ENCODE measurements at places on chromosomes 7 and 10.

DNA sequence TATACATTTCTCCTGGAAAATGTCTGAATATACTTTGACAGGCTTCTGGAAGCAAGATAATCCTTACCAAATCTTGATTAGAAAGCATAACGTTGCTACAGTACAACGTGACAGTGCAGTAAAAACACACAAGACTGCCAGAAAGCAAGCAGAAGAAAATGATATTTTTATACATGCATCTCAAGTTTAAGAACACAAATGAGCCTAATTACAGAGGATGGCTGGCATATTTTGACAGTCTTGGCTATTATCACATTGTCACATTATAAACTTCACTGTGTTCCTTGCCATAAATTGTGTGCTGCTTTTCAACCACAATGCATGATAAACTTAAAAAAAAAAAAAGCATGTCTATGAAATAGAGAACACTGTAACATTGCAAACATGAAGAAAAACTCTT is 4.3 kb downstream of the IKZF5 start:
- DNase-seq: no peak

GRCh38 chr10:48626447-48626846 is 21.6 kb upstream of the ARHGAP22 start:
- DNase-seq: no peak

DNA sequence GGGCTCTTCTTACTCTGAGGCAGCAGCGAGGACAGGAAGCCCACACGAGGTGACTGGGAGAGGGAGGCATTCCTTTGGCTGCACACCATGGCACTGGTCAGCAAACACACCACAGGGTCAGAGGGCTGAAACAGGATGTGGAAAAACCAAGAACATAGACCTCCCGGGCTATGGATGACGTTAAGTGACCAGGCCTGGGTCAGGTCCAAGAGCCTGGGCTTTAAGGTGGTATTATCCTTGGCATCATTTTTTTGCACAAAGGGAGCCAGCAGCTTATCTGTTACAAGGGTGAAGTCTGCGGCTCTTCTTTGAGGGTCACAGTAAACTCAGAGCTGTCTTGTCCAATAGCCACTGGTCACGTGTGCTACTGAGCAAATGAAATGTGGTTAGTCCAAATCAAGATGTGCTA is 7.0 kb downstream of the WDR91 start:
- peak; percentile 67 for DNase-seq

- DNase-seq: no peak
These were observed at the start of gene FRMPD2 for GRCh38 chr10:48274636-48275035. TSS of gene FRMPD2 (minus strand) at chr10:48274696. CDS start at chr10:48274567, 129 bp downstream.

GRCh38 chr7:148242294-148242821 is 348.2 kb upstream of the C7orf33 start:
- DNase-seq: no peak

DNA sequence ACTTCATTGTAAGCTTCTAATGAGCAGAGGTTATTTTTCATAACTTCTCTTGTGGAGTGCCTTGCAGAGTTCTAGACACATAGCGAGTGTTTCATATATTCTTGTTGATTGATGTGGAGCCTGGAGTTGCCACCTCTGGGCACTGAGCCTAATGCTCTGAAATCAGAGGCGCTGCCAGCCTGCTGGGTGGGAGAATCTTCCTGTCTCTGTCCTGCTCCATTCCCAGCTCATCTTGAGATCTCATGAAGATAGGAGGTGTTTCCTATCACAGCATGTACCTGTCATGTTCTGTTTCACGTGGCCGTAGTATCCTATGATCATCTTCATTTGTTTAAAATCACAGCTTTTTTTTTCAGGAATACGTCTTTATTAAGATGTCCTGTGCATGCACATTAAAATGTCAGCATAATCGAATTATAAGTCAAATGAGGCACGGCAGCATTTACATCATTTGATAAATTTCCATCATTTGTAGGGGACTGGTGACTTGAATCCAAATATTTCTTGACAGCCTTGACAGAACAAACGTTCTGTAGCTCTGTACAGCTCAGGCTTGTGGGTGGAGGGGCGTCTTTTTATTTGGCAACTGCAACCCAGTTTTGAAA is 393.0 kb downstream of the PHTF2 start:
- no peak for DNase-seq

All from aorta (tissue), 5 donors.